ENCODE measurements at places on chromosomes 7 and 10.

- no peak for DNase-seq
Observed at GRCh38 chr10:118986815-118987790, 42.4 kb upstream of the NANOS1 start.

DNA sequence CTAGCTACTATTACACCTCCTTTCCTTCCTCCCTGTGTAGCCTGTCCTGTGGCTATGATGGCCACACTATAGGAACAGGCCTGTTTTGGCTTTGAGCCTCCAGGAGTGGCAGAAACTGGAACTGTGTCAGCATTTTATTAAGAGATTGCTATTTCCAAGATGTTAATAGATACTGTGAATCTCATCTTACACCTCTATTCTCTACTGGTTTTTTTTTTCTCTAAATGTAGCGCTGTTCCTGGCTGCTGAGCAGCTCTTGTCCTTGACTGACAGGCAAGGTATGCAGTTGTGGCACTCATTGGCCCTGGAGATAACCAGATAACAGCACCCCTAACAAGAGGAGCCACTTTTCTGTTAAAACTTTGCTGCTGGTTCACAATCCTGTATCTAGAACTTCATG, 119.5 kb downstream of the EXOC4 start:
- no peak for DNase-seq

GRCh38 chr7:70684173-70684572, 447.8 kb upstream of the GALNT17 start:
- DNase-seq = no peak

DNA sequence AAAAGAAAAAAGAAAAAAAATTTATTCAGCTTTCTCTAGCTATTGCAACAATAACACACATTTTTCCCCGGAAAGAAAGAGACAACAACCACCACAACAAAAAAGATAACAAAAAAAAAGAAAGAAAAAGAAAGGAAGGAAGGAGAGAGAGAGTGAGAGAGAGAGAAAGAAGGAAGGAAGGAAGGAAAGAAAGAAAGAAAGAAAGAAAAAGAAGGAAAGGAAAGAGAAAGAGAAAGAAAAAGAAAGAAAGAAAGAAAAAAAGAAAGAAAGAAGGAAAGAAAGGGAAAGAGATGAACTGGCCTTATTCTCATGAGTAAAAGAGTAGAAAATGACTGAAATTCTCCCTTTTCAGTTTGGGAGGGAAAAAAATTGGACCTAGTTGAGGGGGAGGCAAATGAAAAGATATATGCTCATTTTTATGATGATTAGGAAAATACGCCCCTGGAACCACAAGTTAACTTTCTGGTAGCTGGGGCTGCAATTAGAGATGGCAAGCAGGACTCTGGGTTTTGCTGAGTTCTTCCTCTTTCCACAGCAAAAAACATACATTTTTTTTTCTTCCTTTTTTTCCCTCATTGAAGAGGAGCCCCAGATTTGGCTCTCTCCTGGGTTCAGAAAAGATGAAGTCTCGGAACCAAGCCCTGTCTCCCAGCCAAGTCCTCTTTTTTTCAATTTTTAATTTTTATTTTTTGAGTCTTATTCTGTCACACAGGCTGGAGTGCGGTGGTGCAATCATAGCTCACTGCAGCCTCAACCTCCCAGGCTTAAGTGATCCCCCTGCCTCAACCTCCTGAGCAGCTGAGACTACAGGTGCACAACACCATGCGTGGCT, 12.6 kb upstream of the PRDX3 start:
- DNase-seq = no peak

DNA sequence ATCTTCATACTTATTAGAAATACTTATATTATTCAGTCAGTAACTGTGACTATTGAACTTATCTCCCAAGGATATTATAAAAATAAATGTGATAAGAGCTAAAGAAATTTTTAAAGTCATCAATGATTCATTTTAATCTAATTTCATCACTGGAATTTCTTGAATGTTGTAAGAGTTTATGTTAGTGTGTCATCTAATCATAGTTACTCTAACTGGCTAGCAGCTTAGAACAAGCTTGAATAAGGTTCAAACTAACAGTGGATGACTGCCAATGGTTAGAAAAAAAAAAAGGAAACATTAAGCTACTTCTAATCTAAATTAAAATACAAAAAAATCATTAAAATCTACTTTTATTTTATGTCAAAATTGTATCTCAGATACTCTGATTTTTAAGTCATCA, 1066.3 kb downstream of the CNTNAP2 start:
- no peak for DNase-seq

Measured in hindlimb muscle (tissue), 1 donor.